ENCODE measurements at places on chromosomes 13 and 19.

DNA sequence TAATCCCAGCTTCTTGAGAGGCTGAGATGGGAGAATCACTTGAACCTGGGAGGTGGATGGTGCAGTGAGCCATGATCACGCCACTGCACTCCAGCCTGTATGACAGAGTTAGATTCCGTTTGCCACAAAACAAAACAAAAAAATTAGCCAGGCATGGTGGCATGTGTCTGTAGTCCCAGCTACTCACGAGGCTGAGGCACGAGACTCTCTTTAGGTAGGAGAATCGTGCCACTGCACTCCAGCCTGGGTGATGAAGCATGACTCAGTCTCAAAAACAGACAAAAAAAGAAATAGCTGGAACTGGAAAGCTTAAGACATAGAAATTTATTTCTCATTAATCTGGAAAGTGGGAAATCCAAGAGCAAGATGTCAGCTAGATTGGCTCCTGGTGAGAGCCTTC, 20.2 kb upstream of the ZNF808 start:
- no peak for DNase-seq

GRCh38 chr19:38211766-38212165, 12.3 kb downstream of the DPF1 start:
- no peak for DNase-seq

- no peak for DNase-seq
Observed at GRCh38 chr19:39303373-39304184, 7.4 kb downstream of the IFNL1 start.

- no peak for DNase-seq
Observed at GRCh38 chr19:46824890-46825730, 25.5 kb downstream of the AP2S1 start.

DNA sequence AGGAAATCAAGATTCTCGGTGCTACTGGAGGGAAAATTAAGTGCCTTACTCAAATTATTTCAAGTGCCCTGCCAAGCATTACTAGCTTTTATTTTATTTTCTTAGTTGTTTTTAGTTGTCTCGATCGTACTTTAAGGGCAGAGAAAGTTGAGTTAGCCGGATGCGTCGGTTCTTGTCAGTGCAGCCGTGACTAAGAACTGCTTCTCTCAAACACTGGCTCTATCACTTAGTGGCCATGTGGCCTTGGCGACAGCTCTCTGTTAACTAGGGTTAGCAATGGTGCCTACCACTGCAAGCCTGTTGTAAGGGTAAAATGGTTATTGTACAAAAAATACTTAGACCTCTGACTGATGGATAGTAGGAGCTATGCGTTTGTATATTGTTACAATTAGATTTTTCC, 227.8 kb downstream of the KATNAL1 start:
- no peak for DNase-seq

GRCh38 chr19:55459950-55460657, 1.3 kb downstream of the ISOC2 start:
- no peak for DNase-seq

DNA sequence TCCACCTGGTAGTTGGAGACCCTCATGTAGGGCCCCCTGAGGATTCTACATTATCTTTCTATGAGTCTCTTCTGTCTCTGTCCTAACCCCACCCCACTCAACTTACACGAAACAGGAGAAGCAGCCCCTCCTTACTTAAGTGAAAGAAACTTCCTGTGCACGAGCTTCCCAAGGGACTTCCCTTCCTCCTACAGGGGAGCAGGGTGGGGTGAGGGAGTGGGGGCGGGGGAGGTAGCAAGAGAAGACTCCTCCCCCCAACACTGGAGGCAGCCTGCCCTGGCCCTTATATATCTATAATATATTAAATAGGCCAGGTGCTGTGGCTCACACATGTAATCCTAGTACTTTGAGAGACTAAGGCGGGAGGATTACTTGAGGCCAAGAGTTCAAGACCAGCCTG, 5.5 kb upstream of the PDE4C start:
- no peak for DNase-seq

GRCh38 chr13:93328943-93329342, 102.3 kb downstream of the GPC6 start:
- DNase-seq, result no peak

- no peak for DNase-seq
Observed at GRCh38 chr19:35756377-35757230, at the start of gene HSPB6. Gene HSPB6, minus strand, starts transcription at chr19:35757029. Its CDS starts 21 bp downstream, at chr19:35757008.

GRCh38 chr19:44785271-44785670, 7.6 kb downstream of the CBLC start:
- no peak for DNase-seq

- peak; percentile 74 for DNase-seq
Observed at GRCh38 chr19:53254411-53255341, at the start of gene ZNF677. Gene ZNF677, minus strand, starts transcription at chr19:53254873. Its CDS starts 3,323 bp downstream, at chr19:53251550.

DNA sequence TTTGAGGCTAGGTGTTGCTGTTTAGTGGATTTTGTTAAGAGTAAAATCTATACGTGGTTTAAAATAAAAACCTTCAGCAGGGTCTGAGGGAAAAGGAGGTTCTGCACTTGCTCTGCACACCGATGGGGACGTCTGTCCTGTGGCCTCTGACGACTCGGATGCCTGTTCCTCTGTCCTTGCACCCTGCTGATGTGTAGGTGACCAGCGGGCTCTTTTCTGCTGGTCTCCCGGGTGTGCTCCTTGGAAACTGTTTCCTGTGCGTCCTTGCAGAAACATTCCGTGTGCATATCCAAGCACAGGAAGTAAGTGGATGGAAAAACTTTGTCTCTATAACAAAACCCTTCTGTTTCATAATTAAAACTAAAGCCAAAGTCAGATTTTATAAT, 3.8 kb downstream of the ATP4B start:
- no peak for DNase-seq

- peak; percentile 82 for DNase-seq
Observed at GRCh38 chr19:39996811-39997637, at the start of gene ZNF546. Gene ZNF546, plus strand, starts transcription at chr19:39997060. Its CDS starts 1,267 bp downstream, at chr19:39998327.

GRCh38 chr19:45409557-45409920, 3.1 kb downstream of the POLR1G start:
- no peak for DNase-seq

- DNase-seq, result no peak
Observed at GRCh38 chr19:34366738-34367623, 2.0 kb downstream of the GPI start.

- no peak for DNase-seq
Observed at GRCh38 chr13:85347251-85347650, 452.0 kb downstream of the SLITRK6 start.

DNA sequence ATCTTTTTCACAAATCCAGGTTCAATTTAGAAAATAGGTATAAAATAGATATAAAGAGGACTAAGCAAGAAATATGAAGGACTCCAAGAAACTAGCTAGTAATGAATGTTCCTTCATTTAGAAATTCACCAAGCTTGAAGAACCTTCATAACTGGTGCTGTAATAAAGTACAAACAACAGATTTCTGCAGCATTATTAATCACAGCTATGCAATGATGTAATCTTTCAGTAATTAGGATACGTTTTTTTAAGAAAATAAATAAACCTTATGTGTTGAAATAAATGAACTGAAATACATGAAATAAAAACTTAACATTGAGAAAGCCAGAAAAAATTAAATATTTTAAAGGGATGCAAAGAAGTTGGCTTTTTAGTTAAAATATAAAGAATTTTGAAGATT, 236.1 kb downstream of the RGCC start:
- DNase-seq, result no peak

DNA sequence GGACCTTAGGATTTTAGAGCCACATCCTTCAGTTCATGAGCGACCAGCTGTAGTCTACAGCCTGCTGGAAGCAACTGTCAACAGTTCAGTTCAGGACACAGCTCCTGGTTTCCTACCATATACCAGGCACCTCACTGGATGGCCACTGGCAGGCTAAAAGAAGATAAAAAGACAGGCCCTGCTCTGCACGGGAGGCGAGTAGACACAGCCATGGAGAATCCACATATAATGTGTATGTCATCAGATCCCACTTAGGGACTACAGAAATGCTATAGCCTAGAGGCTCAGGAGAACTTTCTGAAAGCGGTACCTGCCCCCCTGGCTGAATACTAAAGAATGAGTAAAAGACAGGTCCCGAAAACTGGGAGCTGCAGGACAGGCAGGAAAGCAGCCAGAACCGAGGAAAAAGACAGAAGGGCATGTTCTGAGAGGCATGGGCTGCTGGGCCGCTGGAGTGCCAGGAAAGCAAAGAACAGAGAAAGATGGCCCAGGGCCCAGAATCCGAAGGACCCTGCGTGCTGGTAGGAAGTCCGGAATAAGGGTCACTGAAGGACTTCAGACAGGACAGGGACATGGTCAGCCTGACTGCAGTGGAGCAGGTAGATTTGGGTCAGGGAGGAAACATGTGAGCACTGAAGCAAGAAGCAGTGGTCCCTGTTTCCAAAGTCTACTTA, 23.5 kb downstream of the DZIP1 start:
- DNase-seq, result no peak

DNA sequence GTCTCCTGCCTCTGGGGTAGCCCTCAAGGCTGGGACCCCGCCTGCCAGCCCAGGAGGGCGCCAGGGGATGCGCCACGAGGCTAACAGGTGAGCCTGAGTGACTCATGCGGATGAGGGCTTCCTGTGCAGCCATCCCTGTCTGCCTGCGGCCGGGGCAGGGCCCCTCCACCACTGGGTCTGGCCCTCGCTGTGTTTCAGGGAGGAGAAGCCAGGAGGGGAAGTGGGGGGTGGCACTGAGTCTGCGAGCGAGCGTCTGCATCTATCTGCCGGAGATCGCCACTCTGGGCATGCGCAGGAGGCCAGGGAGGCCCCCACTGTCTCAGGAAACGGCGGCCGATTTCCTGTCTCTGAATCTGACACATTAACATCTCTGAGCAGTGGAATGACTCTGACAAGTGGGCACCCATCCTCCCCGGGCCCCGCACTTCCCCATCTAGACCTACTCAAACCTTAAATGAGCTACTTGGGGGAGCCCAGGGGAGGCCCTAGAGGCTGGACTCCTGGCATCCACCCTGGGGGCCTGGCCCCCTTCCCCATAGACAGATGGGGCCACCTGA, 19.7 kb downstream of the RFX1 start:
- DNase-seq, result peak; percentile 99

DNA sequence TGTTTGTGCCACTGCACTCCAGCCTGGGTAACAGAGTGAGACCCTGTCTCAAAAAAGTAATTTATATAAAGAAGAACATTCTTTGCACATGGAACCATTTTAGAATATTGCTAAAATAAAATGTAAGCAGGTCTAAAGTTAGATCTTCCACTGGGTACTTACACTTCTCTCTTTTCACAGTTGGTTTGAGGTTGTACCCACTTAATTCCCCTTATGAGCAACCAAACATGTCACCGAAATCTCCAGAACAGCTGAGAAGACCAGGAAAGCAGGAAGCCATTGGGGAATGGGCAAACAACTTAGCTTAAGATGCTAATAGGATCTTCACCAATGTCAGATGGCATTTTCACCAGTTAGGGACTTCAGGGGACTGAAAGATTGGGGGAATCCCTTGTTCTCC, 18.8 kb downstream of the NLRP4 start:
- no peak for DNase-seq

DNA sequence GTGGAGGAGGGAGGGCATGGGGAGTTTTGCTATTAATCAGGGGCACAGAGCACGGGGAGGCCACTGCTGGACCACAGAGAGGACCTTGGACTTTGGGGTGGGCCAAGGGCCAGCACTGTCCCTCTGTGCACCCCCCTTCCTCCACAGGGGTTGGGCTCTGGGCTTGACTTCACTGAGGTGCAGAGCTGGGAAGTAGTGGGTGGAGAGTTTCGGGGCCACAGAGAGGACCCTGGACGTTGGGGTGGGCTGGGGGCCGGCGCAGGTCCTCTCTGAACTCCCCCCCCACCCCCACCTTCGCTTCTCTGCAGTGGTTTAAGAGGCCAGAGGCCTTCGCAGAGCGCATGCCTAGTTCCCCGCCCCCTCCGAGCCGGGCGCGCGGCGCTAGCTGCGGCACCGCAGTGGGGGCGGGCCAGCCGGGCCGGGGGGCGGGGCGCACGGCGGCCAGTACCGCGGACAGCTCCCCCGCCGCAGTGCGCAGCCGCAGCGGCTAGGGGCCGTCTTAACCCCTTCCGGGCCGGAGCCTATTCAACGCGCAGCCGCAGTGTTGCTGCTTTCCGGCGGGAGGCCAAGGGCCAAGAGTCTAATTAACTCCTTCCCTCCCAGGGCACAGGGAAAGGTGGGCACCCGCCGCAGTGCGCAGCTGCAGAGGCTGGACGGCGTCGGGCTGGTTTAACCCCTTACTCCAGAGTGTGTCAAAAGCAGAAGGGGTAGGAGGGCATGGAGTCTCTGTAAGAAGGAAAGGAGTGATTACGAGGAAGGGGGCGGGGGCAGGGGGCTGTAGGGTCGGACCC, 3.7 kb downstream of the KCNC3 start:
- peak; percentile 69 for DNase-seq

- no peak for DNase-seq
Observed at GRCh38 chr19:14661372-14661924, 13.2 kb downstream of the ADGRE3 start.

DNA sequence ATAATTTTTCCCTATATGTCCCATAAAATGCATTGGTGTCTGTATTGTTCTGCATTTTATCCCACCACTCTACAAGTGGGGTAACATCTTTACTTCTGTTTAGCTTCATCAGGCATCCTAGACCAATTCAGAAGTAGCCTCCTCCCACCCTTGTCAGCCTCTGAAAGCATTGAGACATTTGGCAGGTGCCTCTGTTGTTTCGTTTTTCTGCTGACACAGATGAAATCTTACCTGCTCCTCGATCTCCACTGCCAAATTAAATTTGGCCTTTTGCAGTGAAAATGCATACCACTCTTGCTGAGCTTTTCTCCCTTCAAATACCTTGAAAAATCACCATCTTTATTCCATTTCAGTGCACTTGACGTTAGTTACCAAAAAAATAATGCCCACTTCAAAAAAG, 83.5 kb upstream of the STARD13 start:
- no peak for DNase-seq

- DNase-seq, result no peak
Observed at GRCh38 chr13:49975826-49976225, 21.0 kb upstream of the TRIM13 start.

GRCh38 chr13:91347996-91348905, 764 bp downstream of the MIR17HG start:
- DNase-seq, result peak; percentile 63

DNA sequence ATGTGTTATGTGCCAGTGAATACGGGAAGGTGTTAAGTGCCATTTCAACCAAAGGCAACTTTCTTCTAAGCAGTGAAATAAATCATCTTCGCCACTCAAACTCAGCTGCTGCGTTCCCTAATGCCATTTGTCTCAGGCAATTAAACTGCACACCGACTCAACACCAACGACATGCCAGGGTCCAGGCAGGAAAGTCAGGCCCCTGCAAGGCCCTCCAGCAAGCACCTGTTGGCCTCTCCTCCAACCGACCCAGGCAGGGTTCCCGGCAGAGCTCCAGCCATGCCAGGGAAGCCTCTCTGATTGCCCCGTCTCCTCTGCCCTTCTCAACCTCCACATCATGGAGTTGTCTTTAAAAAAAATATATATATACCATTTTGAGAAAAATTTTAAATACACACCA, 21.8 kb downstream of the SAFB2 start:
- DNase-seq, result no peak

DNA sequence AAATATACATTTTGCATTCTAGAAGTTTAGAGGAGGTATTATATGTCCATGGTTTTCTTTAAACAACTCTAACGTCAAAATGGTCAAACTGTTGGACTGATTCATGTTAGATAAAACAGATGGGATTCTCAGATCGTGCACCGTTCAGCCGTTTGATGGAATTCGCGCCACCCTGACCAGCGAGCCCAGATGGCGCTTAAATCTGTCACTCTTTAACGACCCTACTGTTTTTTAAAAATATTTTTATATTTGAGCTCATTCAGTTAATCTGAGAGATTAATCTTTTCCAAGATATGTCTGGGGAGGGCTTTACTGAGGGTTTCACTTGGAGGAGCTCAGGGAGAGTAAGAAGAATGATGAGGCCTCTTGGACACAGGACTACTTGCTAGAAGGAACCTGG, 164.4 kb downstream of the TM9SF2 start:
- no peak for DNase-seq

Measured in activated CD4-positive, alpha-beta T cell treated with anti-CD3 and anti-CD28 coated beads, Interleukin-2, amount 50 U/mL, for 24 hours (primary cell).